ENCODE measurements at places on chromosomes 5 and 9. TPM values are rescaled to one million over a fixed set of nuclear protein-coding genes. Genes with fewer than 3 reads are reported as not detected.

PCDHGA6 gene
- total RNA-seq = 3.9 TPM

ZNF883 gene
- total RNA-seq = 0.78 TPM

ADAMTS16 gene
- total RNA-seq = 0.26 TPM

OBP2B gene
- not detected for total RNA-seq

ZFP37 gene
- total RNA-seq = 2.4 TPM

LRRC26 gene
- total RNA-seq = not detected

KCNT1 gene
- total RNA-seq = 0.29 TPM

SLC46A2 gene
- total RNA-seq = 17.0 TPM

PCDHGA3 gene
- total RNA-seq = 1.7 TPM

SLC25A2 gene
- 0.64 TPM for total RNA-seq

RASEF gene
- 10.9 TPM for total RNA-seq

QRFP gene
- not detected for total RNA-seq

DNA sequence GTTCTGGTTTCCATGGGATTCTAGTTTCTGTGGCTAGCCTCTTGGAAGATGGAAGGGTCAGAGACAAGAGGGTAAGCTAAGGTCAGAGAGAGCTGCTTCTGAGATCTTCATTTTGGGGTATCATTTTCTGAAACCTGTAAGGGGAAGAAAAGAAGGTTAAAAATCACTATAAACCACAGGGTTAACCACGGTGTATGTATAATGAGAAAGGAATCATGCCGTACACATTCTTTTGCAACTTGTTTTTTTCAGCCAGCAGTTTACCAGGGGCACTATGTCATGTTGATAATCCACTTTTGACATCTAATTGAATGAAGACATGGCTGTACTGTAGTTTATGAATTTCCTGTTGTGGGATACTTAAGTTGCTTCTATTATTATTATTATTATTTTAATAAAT lies 164.4 kb downstream of the FOCAD start:
- H3K4me1 ChIP-seq = no peaks in the 10 kb centered on the region
- H3K36me3 ChIP-seq = no peaks in the 10 kb centered on the region
- H3K27me3 ChIP-seq = no peaks in the 10 kb centered on the region
- DNase-seq = no peak

DNA sequence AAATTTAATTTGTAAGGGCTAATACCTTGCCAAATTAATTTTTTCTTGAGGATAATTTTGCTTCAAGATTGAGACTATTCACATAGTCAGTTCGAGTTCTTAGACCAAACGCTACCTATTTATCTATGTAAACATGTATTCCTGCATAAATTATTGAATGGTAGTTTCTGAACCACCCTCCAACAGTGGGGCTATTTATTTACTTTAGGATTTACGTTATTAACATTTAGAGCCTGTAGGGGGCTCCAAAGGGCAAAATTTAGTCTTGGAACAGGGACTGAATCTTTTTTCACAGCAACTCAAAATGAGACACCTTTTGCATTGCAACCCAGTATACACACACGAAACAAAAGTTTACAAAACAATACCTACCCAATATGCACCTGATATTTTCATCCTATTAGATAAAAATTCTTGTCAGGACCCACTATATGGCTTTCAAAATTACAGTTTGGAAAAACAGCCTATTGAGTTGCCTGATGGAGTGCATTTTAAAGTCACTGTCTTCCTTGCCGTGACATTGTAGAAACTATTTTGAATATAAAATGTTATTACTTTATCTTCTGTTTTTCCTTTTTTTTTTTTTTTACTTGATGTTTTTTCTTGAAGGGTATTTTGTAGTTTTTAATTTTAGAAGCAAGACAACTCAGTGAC lies 47.1 kb upstream of the POU4F3 start:
- no peak overlapping the region for H3K27ac ChIP-seq
- H3K36me3 ChIP-seq = peaks cover 13% of the 10 kb centered on the region
- DNase-seq = no peak
- H3K27me3 ChIP-seq = no peaks in the 10 kb centered on the region
- no peak overlapping the region for H3K4me3 ChIP-seq
- H3K4me1 ChIP-seq = no peaks in the 10 kb centered on the region

GRCh38 chr5:90142541-90142940 lies 267.0 kb downstream of the CETN3 start:
- no peaks in the 10 kb centered on the region for H3K36me3 ChIP-seq
- H3K4me3 ChIP-seq = no peak overlapping the region
- DNase-seq = no peak

- no peak for DNase-seq
- no peaks in the 10 kb centered on the region for H3K4me1 ChIP-seq
- no peak overlapping the region for H3K27ac ChIP-seq
- no peaks in the 10 kb centered on the region for H3K27me3 ChIP-seq
Measured at GRCh38 chr9:102507044-102507687, 488.0 kb upstream of the CYLC2 start.

- H3K27me3 ChIP-seq = no peaks in the 10 kb centered on the region
- H3K27ac ChIP-seq = no peak overlapping the region
- no peak for DNase-seq
- H3K4me1 ChIP-seq = no peaks in the 10 kb centered on the region
- H3K36me3 ChIP-seq = peaks cover 14% of the 10 kb centered on the region
Measured at GRCh38 chr5:176916337-176916736, 17.2 kb upstream of the HK3 start.

DNA sequence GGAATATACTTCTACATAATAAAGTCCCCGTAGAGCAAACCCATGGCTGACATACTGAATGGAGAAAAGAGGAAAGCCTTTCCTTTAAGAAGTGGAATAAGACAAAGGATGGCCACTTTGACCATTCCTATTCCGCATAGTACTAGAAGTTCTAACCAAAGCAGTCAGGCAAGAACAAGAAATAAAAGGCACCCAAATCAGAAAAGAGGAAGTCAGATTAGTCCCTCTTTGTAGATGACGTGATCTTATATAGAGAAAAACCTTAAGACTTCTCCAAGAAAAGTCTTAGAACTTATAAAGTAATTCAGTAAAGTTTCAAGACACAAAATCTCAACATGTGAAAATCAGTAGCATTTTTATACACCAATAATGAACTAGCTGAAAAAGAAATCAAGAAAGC lies 133.9 kb downstream of the GIN1 start:
- H3K4me1 ChIP-seq = no peaks in the 10 kb centered on the region
- no peak overlapping the region for H3K4me3 ChIP-seq
- H3K36me3 ChIP-seq = no peaks in the 10 kb centered on the region
- no peaks in the 10 kb centered on the region for H3K27me3 ChIP-seq
- H3K27ac ChIP-seq = no peak overlapping the region

DNA sequence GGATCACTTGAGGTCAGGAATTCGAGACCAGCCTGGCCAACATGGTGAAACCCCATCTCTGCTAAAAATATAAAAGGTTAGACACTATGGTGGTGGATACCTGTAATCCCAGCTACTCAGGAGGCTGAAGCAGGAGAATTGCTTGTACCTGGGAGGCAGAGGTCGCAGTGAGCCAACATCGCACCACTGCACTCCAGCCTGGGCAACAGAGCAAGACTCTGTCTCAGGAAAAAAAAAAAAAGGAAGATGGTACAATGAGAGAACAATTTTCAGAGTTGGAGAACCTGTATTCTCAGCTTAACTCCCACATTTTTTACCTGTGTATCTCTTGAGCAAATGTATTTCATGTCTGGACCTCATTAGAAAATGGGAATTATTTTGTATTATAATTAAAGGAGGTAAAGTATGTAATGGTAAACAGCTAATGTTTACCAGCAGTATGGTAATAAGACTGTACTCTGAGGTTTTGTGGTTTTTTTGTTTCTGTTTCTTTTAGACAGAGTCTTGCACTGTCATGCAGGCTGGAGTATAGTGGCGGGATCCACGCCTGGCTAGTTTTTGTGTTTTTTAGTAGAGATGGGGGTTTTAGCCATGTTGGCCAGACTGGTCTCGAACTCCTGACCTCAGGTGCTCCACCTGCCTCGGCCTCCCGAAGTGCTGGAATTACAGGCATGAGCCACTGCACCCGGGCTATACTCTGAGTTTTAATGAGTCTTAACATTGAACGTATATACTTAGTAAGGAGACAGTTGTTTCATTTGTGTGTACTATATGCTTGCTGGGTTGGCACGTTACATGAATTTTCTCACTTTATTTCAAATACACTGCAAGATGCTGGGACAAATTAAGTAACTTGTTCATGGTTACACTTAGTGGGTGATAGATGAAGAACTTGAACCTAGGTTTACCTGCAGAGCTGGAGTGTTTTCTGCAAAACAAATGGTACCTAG lies 16.2 kb downstream of the UHRF2 start:
- no peak overlapping the region for H3K4me3 ChIP-seq
- no peak for DNase-seq
- peaks cover 1% of the 10 kb centered on the region for H3K36me3 ChIP-seq
- H3K27ac ChIP-seq = no peak overlapping the region
- H3K27me3 ChIP-seq = no peaks in the 10 kb centered on the region

GRCh38 chr5:168075387-168075786 lies 216.1 kb upstream of the WWC1 start:
- H3K4me3 ChIP-seq = no peak overlapping the region
- H3K27me3 ChIP-seq = no peaks in the 10 kb centered on the region
- DNase-seq = no peak

DNA sequence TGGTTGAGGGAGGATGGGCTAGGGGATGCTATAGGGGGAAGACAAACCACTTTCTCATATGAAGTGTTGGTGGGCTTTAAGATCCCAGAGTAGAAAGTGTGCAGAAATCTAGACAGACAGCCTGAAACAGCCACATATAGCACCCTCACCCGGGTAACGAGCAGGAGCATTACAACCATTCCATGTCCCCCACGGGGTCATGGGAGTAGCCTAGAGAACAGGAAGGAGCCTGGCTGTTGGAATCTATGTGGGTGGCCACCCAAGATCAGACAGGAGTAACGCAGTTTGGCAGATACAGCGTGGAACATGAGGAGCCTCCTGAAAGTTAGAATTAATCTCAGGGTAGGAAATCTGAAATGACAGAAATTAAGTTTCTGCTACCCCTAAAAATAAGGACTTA lies 146.1 kb upstream of the RAI14 start:
- H3K36me3 ChIP-seq = no peaks in the 10 kb centered on the region
- H3K27ac ChIP-seq = peak overlapping the region; percentile 43
- peaks cover 12% of the 10 kb centered on the region for H3K4me1 ChIP-seq
- H3K4me3 ChIP-seq = no peak overlapping the region
- H3K27me3 ChIP-seq = no peaks in the 10 kb centered on the region

DNA sequence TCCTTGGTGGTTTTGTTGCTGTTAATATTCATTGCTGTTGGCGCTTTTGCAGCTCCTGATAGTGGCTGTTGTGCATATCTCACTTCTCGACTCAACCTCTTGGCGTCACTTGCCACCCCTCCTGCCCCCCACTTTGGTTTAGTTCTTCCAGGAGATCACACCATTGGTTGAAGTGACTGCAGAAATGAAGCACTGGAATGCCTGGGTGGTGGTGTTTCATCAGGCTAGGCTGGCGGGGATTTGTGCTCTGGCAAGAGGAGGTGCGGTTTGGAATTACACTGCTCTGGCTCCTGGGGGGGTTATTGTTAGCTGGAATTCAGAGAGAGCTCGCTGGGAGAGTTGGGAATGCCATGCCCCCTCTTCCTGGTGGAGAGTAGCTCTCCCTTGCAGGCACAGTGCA lies 11.5 kb downstream of the PRRC2B start:
- H3K4me3 ChIP-seq = no peak overlapping the region
- DNase-seq = no peak
- no peaks in the 10 kb centered on the region for H3K27me3 ChIP-seq
- H3K27ac ChIP-seq = peak overlapping the region; percentile 63

DNA sequence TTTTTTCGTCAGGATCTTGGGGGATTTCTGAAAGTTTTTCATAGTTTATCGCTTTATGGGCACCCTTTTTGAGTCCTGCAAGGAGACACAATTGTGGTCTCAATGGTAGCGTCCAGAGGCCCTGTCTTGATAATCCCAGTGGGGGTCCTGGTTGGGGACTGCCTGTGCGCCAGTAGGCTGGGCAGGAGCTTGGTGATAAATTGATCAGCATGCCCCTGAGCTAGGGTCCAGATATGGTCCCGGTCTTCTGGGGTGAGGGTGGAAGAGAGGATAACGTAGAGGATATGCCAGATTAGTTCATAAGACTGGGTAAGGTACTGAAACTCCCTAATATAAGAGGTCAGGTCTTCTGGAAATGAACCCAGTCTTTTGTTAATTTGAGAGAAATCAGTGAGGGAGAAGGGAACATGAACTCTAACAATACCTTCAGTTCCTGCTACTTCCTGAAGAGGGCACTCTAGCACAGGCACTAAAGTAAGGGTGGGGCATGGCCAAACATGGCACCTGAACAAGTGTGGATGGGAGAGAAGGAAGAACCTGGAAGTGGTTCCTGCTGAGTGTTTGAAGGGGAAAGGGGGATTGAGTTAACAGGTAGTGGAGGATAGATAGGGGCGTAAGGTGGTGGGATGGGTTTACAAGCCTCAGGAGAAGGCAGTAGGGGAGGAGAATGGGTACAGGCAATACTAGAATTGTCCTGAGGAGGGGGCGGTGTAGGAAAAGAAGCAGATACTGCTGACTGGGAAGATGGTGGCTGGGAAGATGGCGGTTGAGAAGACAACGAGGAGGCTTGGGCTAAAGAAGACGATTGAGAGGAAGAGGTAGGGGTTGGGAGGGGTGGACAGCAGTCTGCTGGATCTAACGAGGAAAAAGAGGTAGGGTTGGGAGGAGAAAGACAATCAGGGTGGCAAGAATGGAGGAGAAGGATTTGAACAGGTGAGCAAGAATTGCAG lies 33.8 kb upstream of the ANXA2R start:
- H3K27me3 ChIP-seq = no peaks in the 10 kb centered on the region
- H3K4me1 ChIP-seq = peaks cover 14% of the 10 kb centered on the region
- H3K36me3 ChIP-seq = peaks cover 24% of the 10 kb centered on the region
- H3K4me3 ChIP-seq = no peak overlapping the region
- DNase-seq = no peak
- no peak overlapping the region for H3K27ac ChIP-seq

GRCh38 chr9:124074746-124075145 lies 63.2 kb downstream of the LHX2 start:
- no peak for DNase-seq
- no peak overlapping the region for H3K27ac ChIP-seq
- H3K4me1 ChIP-seq = no peaks in the 10 kb centered on the region

- H3K36me3 ChIP-seq = no peaks in the 10 kb centered on the region
- no peak overlapping the region for H3K4me3 ChIP-seq
- no peaks in the 10 kb centered on the region for H3K4me1 ChIP-seq
- no peak overlapping the region for H3K27ac ChIP-seq
Measured at GRCh38 chr5:133696006-133696584, 83.8 kb upstream of the FSTL4 start.

- H3K27ac ChIP-seq = no peak overlapping the region
- no peaks in the 10 kb centered on the region for H3K36me3 ChIP-seq
- no peaks in the 10 kb centered on the region for H3K27me3 ChIP-seq
Measured at GRCh38 chr5:116524051-116524904, 50.3 kb downstream of the SEMA6A start.

GRCh38 chr9:16921855-16922254 lies 51.4 kb upstream of the BNC2 start:
- no peak overlapping the region for H3K4me3 ChIP-seq
- no peaks in the 10 kb centered on the region for H3K36me3 ChIP-seq
- no peak overlapping the region for H3K27ac ChIP-seq
- no peaks in the 10 kb centered on the region for H3K27me3 ChIP-seq
- no peaks in the 10 kb centered on the region for H3K4me1 ChIP-seq
- DNase-seq = no peak

Data from upper lobe of right lung (tissue), 1 donor.